ENCODE measurements at places on chromosomes 6 and 20. TPM values are rescaled to one million over a fixed set of nuclear protein-coding genes. Genes with fewer than 3 reads are reported as not detected.

DNA sequence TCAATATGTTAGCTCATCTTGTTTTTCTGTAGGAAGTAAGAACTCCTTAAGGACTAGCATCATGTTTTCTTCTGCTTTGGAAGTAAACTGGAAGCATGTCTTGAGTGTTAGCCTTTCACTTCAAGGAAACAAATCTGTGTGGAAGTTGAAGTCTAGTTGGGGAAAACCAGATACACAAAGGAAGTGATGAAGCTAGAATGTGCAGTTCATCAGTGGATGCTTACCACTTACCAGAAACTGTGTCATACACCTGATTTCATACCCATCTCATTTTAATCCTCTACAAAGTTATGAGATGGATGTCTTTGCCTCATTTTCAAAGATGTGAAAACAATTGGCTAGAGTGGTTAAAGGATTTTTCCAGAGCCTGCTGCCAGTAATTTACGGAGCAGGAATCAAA lies 75.8 kb downstream of the TMEM170B start:
- no peak for DNase-seq
- H3K27ac ChIP-seq, result no peak overlapping the region
- peaks cover 66% of the 10 kb centered on the region for H3K4me1 ChIP-seq
- no peaks in the 10 kb centered on the region for H3K36me3 ChIP-seq
- H3K4me3 ChIP-seq, result no peak overlapping the region

DNA sequence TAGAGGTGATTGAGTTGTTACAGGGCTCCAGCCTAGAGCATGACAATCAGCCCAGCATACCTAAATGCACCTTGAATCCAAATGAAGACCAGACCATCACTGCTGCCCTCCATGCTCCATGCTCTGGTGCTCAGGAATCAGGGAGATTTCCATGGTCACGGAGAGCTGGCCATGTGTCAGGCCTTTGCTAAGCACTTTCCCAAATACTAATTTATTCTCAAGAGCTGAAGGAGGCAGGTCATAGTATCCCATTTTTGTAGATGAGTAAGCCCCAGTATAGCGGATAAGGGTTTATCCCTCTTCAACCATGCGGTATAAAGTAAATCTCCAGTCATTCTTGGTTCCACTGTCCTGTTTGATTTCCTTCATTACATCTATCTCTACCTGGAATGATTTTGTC lies 240.8 kb downstream of the TFAP2A start:
- DNase-seq, result no peak
- H3K36me3 ChIP-seq, result no peaks in the 10 kb centered on the region
- no peak overlapping the region for H3K4me3 ChIP-seq
- no peak overlapping the region for H3K27ac ChIP-seq

DNA sequence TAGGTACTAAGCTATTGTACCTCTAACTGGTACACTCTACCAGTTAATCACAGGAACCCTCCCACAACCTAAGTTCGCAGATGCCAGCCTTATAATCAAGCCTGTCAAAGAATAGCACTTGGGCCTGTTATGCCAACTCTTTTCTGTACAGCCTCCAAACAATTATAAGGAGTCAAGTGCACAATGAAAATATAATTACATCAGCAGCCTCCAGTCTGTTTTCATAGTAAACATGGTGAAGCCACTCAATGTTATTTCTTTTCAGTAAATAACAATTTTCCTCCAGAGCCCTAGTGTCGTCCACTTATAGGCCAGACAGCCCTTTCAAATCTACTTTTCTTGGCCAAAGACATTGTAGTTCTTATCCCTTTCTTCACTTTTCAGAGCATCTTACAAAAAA lies 82.7 kb upstream of the CARMIL1 start:
- no peaks in the 10 kb centered on the region for H3K27me3 ChIP-seq
- H3K4me3 ChIP-seq, result no peak overlapping the region
- peak overlapping the region; percentile 41 for H3K27ac ChIP-seq
- H3K4me1 ChIP-seq, result peaks cover 61% of the 10 kb centered on the region
- H3K36me3 ChIP-seq, result no peaks in the 10 kb centered on the region

DNA sequence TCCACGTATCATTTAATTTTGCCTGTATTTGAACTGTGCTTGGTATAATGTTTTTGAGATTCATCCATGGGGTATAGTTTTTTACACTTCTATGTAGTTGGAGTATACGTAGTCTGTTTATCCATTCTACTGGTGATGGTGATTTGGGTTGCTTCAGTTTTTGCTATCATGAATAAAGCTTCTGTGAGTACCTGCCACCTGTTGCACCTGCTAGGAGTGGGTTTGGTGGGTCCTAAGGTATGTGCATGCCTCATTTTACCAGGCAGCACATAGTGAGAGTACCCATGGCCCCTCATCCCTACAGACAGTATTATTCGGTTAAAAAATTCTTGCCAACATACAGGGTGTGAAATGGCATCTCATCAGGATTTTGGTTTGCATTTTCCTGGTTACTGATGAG lies 92.9 kb downstream of the DNAH8 start:
- no peak overlapping the region for H3K27ac ChIP-seq
- no peak overlapping the region for H3K4me3 ChIP-seq
- peaks cover 27% of the 10 kb centered on the region for H3K27me3 ChIP-seq
- H3K4me1 ChIP-seq, result peaks cover under 1% of the 10 kb centered on the region

- H3K4me3 ChIP-seq, result peak overlapping the region; percentile 57
- peaks cover 24% of the 10 kb centered on the region for H3K4me1 ChIP-seq
- H3K27me3 ChIP-seq, result no peaks in the 10 kb centered on the region
- peak overlapping the region; percentile 85 for H3K27ac ChIP-seq
- H3K36me3 ChIP-seq, result no peaks in the 10 kb centered on the region
These were observed 154.2 kb upstream of the QKI start for GRCh38 chr6:163260111-163260895.

DNA sequence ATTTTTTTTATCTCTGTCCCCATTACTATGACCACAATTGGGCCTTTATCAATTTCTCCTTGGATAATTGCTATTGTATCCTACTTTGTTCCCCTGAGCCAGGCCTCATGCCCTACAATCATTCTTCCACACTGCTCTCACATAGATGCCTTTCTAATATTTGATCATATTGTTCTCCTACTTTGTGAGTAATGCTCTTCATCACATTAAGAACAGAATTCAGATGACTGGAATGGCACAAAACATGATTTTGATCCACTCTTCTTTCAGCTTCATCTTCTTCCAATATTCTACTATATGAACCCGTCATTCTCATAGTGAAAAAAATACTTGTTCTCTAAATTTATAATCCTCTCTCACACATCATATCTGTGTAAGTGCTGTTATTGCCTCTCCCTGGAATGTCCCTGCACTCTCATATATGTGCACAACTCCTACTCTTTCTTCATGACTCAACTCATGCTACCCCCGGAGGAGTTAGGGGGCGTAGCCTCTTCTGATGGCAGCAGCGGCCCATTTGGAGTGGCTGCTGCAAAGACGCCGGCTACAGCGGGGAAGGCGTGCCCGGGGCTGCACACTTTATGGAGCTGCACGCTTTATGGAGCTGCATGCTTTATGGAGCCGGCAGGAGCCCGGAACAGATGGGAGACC lies 25.3 kb upstream of the HACE1 start:
- DNase-seq, result no peak
- H3K36me3 ChIP-seq, result no peaks in the 10 kb centered on the region
- H3K4me3 ChIP-seq, result no peak overlapping the region
- no peak overlapping the region for H3K27ac ChIP-seq
- H3K4me1 ChIP-seq, result no peaks in the 10 kb centered on the region

GRCh38 chr6:50110587-50110986 lies 60.9 kb upstream of the DEFB112 start:
- no peak overlapping the region for H3K27ac ChIP-seq
- no peak for DNase-seq
- no peaks in the 10 kb centered on the region for H3K4me1 ChIP-seq

SNAP91 gene
- total RNA-seq, result 0.23 TPM

CLPSL1 gene
- not detected for total RNA-seq

NKX2-4 gene
- total RNA-seq, result not detected
